ENCODE measurements at places on chromosomes 11 and 22.

GRCh38 chr22:47296405-47297260 is 534.2 kb downstream of the TBC1D22A start:
- DNase-seq = no peak

GRCh38 chr22:38162881-38163843 is 18.5 kb downstream of the PLA2G6 start:
- DNase-seq = no peak

- no peak for DNase-seq
Measured at GRCh38 chr11:47244448-47245350, 3.9 kb downstream of the ACP2 start.

GRCh38 chr22:47381240-47381639 is 618.8 kb downstream of the TBC1D22A start:
- no peak for DNase-seq

DNA sequence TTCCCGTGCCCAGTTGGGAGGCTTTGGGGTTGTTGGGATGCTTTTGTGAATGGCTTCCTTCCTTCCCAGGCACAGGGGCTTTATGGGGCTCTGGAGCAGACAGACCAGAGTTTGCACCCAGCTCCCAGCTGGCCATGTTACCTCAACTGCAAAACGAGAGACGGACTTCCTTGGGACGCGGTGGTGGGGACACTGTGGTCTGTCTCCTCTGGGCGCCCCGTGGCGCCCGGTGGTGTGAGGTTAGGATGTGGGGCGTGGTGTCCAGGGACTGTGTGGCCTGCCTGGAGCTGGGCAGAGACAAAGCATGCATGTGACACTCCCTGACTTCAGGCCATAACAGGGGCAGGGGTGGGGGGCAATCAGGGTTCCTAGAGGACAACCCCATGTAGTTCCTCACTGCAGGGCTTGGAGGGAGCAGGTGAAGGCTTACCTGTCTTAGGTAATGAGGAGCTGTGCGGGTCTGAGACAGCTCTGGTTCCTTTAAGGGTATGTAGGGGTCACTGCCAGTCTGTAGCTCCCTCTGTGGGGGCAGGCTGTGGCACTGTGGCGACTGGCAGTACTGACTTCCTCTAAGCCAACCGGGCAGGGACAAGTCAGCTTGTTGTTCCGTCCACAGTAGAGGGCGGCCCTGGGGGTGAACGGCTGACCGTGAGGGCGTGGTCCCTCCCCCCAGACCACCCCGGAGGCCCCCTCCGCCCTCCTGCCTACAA is 14.4 kb downstream of the KCNQ1 start:
- DNase-seq = no peak

GRCh38 chr22:20179455-20180244 is 28.8 kb upstream of the CCDC188 start:
- no peak for DNase-seq

DNA sequence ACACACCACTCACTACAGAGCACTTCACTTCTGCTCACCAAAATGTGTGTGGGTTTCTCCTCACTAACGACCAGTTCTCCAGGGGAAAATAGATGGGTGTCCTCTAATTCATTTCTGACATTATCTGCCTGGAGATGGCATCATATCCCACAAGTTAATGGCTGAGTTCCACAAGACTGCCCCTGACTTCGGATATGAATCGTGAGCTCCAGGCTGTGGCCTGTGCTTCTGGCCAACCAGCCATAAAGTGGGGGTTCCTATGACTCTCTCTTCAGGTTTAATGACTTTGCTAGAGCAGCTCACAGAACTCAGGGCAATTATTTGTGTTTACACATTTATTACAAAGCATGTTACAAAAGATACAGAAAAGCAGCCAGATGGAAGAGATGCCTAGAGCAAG is 113.0 kb upstream of the SYT13 start:
- no peak for DNase-seq

GRCh38 chr11:128400382-128401203 is 186.8 kb downstream of the ETS1 start:
- DNase-seq = peak; percentile 55

DNA sequence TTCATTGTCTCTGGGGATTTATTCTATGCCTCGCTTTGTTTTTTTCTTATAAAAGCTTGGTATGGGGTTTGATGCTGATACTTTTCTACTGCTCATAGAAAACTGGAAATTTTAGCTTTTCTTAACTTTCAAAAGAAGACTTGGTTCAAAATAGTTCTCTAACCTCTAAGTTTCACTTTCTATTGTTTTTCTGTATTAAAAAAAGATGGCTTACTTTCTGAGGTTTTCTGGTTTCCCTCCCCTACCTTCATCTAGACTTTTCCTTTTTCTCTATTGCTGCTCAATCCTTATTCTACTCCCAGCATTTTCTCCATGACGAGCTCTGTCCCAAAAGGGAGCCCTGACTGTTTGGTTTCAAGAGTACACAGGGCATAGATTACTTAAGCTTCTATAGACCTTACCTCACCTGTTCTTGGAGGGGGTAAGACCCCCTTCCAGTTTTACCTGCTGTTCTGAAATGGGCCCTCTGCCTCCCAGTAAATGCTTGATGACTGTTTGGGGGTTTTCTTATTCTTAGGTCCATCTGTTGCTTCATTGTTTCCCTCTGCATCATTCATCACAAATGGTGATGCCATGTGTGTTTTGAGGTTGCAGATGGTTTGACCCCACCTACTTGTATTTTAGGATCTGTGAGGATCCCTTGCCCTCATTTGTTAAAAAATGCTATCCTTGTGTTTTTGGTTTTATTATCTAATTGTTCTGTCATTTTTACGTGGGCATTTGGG is 29.5 kb downstream of the DNHD1 start:
- DNase-seq = no peak

- DNase-seq = no peak
Measured at GRCh38 chr11:27694992-27695391, 5.3 kb downstream of the BDNF start.

GRCh38 chr11:24240496-24241175 is 256.2 kb upstream of the LUZP2 start:
- no peak for DNase-seq

GRCh38 chr22:26476705-26477340 is 6.8 kb downstream of the HPS4 start:
- DNase-seq = peak; percentile 69

- no peak for DNase-seq
Measured at GRCh38 chr11:119845756-119846155, 116.8 kb upstream of the NECTIN1 start.

DNA sequence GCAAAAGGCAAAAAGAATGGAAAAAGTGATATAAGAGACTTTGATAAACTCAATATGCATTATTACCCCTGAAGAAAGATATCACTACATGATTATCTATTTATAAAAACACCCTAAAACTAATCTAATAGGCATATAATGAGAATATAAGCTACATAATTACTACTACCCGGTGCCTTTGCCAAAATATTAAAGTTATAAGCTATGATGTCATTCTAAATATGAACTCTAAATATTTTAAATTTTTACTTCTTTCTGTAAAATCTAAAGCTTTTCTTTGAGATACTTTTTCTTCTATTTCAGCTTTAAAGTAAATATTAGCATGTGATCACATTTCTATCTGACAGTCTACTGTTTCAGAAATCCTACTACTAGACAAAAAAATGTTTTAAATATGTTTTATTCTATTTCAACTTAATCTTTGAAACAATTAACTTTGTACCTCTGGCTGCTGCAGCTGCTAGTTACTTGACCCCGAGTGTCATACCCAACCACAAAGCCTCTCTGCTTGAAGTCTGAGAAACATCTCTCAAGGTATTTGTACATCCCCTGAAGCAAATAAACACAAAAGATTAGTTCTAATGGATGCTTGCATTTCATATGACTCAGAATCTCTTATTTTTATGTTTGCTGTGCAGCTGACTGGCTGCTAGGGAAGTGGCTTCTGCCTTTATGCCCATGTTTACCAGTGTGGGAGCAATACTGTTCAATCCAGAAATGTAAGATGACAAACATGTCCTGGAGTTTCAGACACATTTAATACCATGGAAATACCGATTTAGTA is 26.8 kb downstream of the PGM2L1 start:
- DNase-seq = peak; percentile 55

GRCh38 chr11:33064033-33064825 is 24.9 kb downstream of the TCP11L1 start:
- DNase-seq = no peak

- DNase-seq = no peak
Measured at GRCh38 chr11:30422447-30423278, 99.8 kb downstream of the ARL14EP start.

DNA sequence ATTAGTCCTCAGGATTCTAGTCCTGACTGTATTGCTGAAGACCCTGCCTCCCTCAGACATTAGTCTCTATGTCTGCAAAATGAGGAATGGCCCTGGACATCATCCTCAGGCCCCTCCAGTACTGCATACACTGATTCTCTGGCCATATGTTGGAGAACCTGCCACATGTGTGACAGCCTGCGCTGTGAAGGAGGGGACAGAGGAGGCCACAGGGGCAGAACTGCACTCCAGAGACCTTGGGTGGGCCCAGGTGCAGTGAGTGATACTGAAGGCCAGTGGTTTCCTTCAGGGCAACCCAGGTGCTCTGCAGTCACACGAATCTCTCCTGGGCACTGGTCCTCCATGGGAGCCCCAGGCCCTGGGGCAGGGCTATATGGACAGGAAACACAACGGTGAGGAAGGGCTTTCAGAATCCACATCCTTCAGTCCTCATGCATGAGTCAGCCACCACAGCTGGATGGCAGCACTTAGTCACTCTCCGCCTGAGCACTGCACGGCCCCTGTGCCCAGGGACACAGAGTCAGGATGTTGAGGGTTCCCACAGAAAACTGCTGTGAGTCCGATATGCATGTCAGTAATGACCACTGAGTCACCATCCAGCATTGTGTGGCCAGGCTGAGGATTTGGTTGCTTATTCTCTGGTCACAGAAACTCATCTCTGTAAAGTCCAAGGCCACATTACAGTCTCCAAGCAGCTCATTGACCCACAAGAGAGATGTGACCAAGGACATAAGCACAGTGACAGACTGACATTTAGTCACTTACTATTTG is 39.7 kb downstream of the ME3 start:
- peak; percentile 98 for DNase-seq

GRCh38 chr11:18243783-18244362 is 4.6 kb downstream of the SAA2 start:
- peak; percentile 67 for DNase-seq

DNA sequence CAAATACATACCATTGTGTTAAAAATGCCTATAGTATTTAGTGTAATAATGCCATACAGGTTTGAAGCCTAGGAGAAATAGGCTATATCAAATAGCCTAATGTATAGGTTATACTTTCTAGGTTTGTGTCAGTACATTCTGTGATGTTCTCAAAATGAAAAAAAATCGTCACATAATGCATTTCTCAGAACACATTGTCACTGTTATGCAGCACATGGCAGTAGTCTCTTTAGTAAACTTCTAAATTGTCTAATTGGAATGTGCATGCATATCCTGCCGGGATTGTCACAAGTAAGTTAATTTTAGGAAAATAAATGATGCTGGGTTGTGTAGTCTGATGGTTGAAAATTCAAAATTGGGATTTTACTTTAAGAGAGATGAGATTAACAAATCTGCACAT is 920.1 kb upstream of the CNTN5 start:
- no peak for DNase-seq
